ENCODE measurements at places on chromosomes 16 and 17.

DNA sequence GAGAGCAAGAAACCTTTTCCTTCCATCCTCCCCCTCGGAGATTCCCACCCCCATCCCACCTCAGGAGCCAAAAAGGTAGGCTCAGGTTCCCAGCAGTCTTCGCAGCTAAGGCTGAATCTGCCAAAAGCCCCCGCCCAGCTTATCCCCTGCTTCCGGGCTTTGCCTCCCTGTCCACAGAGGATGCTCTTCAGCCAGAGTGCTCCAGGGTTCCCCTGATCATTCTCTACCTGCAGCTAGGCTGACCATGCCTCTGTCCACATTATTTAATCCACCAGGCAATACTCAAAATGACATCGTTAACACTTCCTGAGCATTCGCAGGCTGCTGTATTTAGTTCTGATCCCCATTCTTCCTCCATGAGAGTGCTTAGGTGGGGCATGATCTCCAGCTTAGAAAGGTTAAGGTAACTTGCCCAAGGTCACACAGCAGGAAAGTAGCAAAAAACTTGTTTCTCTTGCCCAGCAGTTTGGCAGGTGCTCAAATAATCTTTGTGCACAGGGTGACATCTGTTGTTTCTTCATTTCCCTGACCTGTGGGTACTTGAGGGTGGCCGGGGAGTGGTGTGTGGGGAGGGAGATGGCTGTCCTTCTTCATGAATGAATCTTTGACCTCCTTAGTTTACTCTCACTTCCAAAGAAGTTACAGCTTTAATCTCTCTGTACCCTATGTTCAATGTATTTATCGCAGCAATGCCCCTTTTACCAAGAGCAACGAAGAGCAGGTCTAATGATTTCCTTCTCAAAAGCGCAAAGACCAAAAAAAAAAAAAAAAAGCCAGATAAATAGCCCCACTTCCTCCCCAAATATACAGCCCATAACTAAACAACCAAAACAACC lies 848 bp upstream of the TBKBP1 start:
- peak overlapping the region; percentile 84 for H3K27ac ChIP-seq
- H3K4me3 ChIP-seq, result peak overlapping the region; percentile 80
- H3K36me3 ChIP-seq, result no peaks in the 10 kb centered on the region
- peaks cover 30% of the 10 kb centered on the region for H3K4me1 ChIP-seq

GRCh38 chr17:353213-353837 lies 718 bp upstream of the RPH3AL start:
- no peaks in the 10 kb centered on the region for H3K27me3 ChIP-seq
- H3K4me3 ChIP-seq, result no peak overlapping the region
- H3K27ac ChIP-seq, result no peak overlapping the region
- H3K36me3 ChIP-seq, result peaks cover 4% of the 10 kb centered on the region
- DNase-seq, result no peak

- peaks cover 19% of the 10 kb centered on the region for H3K4me1 ChIP-seq
- H3K27me3 ChIP-seq, result peaks cover 44% of the 10 kb centered on the region
- no peak overlapping the region for H3K4me3 ChIP-seq
- DNase-seq, result no peak
Measured at GRCh38 chr16:79593754-79594153, 6.8 kb downstream of the MAF start.

GRCh38 chr17:59707971-59708430 lies 547 bp downstream of the VMP1 start:
- peak overlapping the region; percentile 94 for H3K4me3 ChIP-seq
- H3K27ac ChIP-seq, result peak overlapping the region; percentile 96
- H3K4me1 ChIP-seq, result peaks cover 54% of the 10 kb centered on the region
- peaks cover 15% of the 10 kb centered on the region for H3K36me3 ChIP-seq

DNA sequence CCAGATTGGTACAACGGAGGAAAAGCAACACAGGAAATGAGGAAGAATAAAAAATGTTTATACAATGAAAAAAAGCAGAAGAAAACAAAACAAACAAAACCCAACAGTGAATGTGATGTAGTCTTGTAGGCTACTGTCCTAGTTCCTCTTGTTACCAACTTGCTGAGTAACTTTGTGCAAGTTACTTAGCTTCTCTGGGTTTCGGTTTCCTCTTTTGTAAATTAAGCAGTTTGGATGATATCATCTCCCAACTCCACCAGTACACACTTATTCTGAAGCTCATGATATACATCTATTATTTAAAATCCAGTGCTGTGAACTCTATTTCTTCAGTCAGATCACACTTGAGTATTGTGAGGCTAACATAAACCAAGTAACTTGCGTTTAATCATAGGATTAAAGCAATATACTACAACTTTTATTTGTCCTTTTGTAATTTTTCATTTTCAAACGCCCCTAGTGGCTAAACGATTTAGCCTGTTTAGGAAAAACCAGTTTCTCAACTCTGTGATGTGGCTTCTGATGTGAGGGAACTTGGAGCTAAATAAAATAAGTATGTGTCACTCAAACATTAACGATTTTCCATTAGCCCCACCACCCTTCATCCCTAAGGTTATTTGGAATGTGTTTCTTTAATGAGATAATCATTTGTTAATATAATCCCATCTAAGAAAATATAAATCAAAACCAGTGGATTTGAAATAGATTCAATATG lies 1.4 kb upstream of the UNK start:
- H3K27me3 ChIP-seq, result peaks cover 2% of the 10 kb centered on the region
- peaks cover 16% of the 10 kb centered on the region for H3K36me3 ChIP-seq
- peak overlapping the region; percentile 83 for H3K4me3 ChIP-seq
- H3K4me1 ChIP-seq, result peaks cover 46% of the 10 kb centered on the region
- H3K27ac ChIP-seq, result peak overlapping the region; percentile 100
- DNase-seq, result peak; percentile 58

GRCh38 chr17:13597723-13598347 lies 3.9 kb downstream of the HS3ST3A1 start:
- no peaks in the 10 kb centered on the region for H3K36me3 ChIP-seq
- peak; percentile 44 for DNase-seq
- H3K27me3 ChIP-seq, result peaks cover 44% of the 10 kb centered on the region
- H3K4me3 ChIP-seq, result no peak overlapping the region
- H3K4me1 ChIP-seq, result peaks cover 10% of the 10 kb centered on the region

GRCh38 chr16:22016927-22017326 lies 9.0 kb downstream of the MOSMO start:
- H3K27ac ChIP-seq, result no peak overlapping the region
- peaks cover 2% of the 10 kb centered on the region for H3K36me3 ChIP-seq
- H3K4me3 ChIP-seq, result no peak overlapping the region
- H3K27me3 ChIP-seq, result no peaks in the 10 kb centered on the region

DNA sequence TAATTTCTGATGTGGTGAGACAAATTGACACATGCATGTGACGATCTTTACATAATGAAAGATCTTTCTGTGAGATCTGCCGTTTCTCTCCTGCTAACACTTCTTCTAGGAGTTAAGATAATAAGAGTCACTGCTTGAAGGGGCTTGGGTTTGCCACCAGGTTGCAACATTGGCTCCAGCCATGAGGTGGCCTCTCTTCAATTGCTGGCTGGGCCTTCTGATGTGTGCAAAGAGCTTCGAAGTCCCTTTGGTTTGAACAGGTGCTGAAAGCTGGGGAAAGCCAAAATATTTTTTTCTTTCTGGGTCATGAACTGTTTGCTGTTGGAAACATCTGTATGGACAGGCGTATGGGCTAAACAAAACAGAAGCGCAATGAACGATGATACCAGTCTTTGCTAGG lies 204.1 kb upstream of the SALL1 start:
- H3K27ac ChIP-seq, result no peak overlapping the region
- H3K27me3 ChIP-seq, result no peaks in the 10 kb centered on the region
- no peaks in the 10 kb centered on the region for H3K36me3 ChIP-seq
- no peak overlapping the region for H3K4me3 ChIP-seq
- no peaks in the 10 kb centered on the region for H3K4me1 ChIP-seq

- H3K4me3 ChIP-seq, result no peak overlapping the region
- H3K36me3 ChIP-seq, result no peaks in the 10 kb centered on the region
- H3K4me1 ChIP-seq, result no peaks in the 10 kb centered on the region
- no peak overlapping the region for H3K27ac ChIP-seq
- no peak for DNase-seq
Measured at GRCh38 chr16:50862818-50863643, 121.1 kb downstream of the CYLD start.

DNA sequence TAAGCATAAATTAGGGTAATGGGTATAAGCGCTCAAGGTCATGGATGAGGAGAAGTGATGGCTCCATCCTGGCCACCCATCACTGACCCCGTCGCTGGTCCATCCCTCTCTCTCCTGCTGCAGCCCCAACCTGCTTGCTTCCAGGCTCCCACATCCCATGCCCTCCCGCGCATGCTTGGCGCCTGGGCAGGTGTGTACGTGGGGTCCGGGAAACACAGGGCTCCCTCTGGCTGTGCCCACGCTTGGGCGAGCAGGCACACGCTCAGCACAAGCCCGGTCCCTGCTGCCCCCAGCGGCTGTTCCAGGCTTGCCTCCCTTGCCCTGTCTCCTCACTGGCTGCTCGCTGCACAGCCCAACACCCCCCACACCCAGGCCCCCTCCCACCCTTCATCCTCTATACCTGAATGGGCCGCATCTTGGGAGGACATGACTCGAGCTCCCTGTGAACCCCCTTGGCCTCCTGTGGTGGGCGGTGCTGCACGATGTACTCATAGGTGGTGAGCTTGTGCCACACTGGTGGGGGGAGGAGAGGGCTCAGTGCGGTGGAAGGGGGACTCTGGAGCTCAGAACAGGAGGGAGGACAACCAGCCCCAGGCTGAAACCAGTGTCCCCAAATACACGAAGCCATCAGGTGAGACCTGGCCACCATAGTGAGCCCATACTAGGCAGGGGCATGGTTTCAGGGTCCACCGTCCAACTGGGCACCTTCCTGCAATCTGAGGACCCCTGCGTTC lies 4.7 kb upstream of the TPPP3 start:
- no peak overlapping the region for H3K27ac ChIP-seq
- H3K4me1 ChIP-seq, result peaks cover 3% of the 10 kb centered on the region
- H3K36me3 ChIP-seq, result no peaks in the 10 kb centered on the region
- H3K27me3 ChIP-seq, result peaks cover 28% of the 10 kb centered on the region
- no peak for DNase-seq

DNA sequence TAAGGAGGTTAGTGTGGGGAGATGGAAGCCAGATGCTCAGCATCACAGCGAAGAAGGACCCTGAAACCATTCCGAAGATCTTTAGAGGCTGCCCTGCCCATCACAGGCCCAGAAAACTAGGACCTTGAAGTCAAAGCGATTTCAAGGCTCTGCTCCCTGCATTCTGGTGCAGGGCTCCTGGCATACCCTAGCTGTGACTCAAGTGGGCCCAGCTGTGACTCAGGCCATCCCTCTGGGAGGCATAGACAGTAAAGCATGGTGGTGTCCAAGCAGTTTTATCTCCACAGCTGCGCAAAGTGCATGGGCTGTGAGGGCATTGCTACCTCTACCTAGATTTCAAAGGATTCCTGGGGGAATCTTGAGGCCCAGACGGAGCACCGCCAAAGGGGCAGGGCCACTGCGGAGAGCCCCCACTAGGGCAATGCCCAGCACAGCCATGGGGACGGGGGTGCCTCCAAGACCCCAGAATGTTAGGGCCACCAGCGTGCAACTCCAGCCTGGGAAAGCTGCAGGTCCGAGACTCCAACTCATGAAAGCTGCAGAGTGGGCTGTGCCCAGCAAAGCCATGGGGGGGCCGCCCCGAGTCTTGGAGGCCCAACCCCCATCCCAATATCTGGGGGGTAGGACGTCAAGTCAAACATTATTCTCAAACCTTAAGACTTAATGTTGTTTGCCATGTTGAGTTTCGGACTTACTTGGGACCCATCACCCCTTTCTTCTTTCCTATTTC lies 11.7 kb upstream of the ZNF594 start:
- H3K4me3 ChIP-seq, result no peak overlapping the region
- DNase-seq, result no peak
- H3K36me3 ChIP-seq, result peaks cover 4% of the 10 kb centered on the region
- no peaks in the 10 kb centered on the region for H3K27me3 ChIP-seq
- H3K4me1 ChIP-seq, result peaks cover 2% of the 10 kb centered on the region
- no peak overlapping the region for H3K27ac ChIP-seq

- no peak overlapping the region for H3K4me3 ChIP-seq
- H3K27ac ChIP-seq, result no peak overlapping the region
- DNase-seq, result no peak
- no peaks in the 10 kb centered on the region for H3K4me1 ChIP-seq
- H3K36me3 ChIP-seq, result no peaks in the 10 kb centered on the region
Measured at GRCh38 chr17:72376526-72377345, 255.9 kb downstream of the SOX9 start.

- no peak for DNase-seq
- peak within 1 kb of the TSS; percentile 48 for H3K27ac ChIP-seq
- no peaks in the 10 kb centered on the region for H3K36me3 ChIP-seq
Measured at GRCh38 chr16:23302045-23302956, at the start of gene SCNN1B. TSS of gene SCNN1B (plus strand) at chr16:23302302. CDS start at chr16:23348600, 46,298 bp downstream.

- H3K27me3 ChIP-seq, result peaks cover 5% of the 10 kb centered on the region
- DNase-seq, result no peak
- H3K36me3 ChIP-seq, result no peaks in the 10 kb centered on the region
- no peak overlapping the region for H3K27ac ChIP-seq
- no peak overlapping the region for H3K4me3 ChIP-seq
- H3K4me1 ChIP-seq, result no peaks in the 10 kb centered on the region
Measured at GRCh38 chr17:60563743-60564142, 36.2 kb upstream of the PPM1D start.

DNA sequence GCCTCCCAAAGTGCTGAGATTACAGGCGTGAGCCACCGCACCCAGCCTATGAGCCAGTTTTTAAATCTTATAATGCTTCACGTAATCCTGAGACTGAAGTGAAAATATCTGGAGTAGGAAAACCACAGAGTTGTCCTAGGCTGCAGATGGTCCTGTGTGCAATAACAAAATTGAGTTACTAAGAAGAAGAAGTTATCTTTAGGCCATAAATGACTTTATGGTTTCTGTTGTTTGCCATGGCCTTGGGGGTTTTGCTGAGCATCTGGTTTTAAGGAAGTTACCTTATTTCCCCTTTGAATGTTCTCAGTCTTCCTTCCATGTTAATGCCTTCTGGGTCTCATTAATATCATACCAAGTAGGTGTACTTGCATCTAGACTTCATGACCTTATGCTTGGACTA lies 16.5 kb downstream of the NMT1 start:
- no peak overlapping the region for H3K27ac ChIP-seq
- peaks cover 20% of the 10 kb centered on the region for H3K4me1 ChIP-seq
- peaks cover 29% of the 10 kb centered on the region for H3K36me3 ChIP-seq
- no peak overlapping the region for H3K4me3 ChIP-seq
- DNase-seq, result no peak

- no peaks in the 10 kb centered on the region for H3K4me1 ChIP-seq
- no peak overlapping the region for H3K27ac ChIP-seq
- no peak for DNase-seq
- no peaks in the 10 kb centered on the region for H3K36me3 ChIP-seq
- no peak overlapping the region for H3K4me3 ChIP-seq
Measured at GRCh38 chr16:7443648-7444365, 111.2 kb downstream of the RBFOX1 start.

DNA sequence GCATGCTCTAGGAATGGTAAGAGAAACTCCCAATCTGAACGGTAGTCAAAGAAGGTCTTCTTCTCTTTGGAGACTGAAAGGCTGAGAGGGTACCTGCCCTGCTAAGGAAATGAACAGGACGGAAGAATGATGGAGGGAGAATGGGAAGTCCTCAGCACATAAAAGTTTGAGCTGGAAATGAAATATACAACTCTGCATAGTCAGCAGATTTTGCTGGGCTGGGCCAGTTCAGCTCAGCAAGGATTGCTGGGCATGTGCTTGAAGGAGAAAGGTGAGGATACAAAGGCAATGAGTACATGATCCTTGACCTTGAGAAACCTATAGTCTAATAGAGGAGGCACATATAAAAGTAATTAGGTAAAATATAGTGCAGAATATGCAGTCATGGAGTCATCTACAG lies 669.3 kb downstream of the MAF start:
- no peak for DNase-seq
- H3K27me3 ChIP-seq, result no peaks in the 10 kb centered on the region
- no peaks in the 10 kb centered on the region for H3K4me1 ChIP-seq
- no peaks in the 10 kb centered on the region for H3K36me3 ChIP-seq
- no peak overlapping the region for H3K4me3 ChIP-seq
- no peak overlapping the region for H3K27ac ChIP-seq
